ENCODE measurements at places on chromosomes 4 and X. TPM values are rescaled to one million over a fixed set of nuclear protein-coding genes. Genes with fewer than 3 reads are reported as not detected.
A peak's percentile ranks its signal among the peaks of the same experiment; 100 is the strongest.

DNA sequence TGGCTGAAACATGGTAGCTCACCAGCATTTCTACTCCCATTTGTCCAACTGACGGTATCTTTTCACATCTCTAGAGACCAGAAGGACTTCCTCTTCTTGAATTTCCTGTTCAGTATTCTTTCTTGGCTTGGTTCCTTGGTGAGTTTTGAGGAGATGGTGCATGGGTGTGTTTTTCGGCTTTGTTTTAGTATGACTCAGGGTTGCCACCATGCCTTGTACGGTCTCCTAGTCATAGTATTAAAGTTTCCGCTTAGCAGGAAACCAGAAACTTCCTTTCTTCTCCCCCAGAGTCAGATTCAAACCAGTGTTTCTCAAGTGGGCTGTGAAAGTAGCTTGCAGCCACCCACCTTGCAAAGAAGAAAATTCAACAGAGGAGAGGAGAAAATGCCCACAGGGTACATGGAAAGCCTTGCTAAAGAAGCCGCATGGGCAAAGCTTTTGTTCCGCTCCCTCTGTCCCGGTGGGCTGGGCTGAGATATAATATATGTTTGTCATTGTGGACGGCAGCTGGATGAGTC is 5.7 kb downstream of the CD99 start:
- peak; percentile 90 for DNase-seq

DNA sequence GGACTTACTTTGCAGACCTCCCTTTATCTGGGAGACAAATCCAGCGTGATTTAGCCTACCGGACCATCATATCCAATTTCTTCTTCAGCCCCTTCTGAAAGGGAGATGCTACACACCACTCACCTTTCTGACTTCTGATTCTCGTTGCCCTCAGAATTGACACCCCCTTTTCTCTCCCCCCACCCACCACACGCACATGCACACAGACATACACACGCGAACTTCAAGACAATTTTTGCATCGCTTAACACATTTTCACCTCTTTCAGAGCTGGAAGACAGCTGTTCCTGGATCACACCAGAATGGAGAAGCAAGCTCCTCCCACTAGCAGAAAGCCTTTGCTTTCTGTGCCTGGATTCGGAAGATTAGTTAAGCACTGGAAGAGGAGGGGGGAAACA is 1.0 kb upstream of the SNCA start:
- no peak for DNase-seq

DNA sequence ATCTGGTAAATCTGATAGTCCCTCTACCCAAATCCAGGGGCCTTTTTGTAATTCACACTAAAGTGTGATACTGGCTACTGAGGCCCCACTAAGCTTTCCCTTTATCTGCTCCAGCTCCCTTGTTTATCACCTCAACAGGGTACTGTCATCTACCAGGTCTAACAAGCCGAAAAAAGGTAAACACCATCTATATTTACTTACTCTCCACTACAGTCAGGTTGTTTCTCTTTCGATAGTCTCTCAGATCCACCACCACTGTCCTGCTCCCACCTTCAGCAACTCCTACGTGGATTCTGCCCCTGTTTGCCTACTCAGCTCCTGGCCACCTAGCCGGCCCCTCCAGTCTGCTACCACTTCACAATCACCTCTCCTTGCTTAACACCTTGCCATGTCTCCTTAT is 3.3 kb downstream of the ITIH6 start:
- DNase-seq = no peak

DNA sequence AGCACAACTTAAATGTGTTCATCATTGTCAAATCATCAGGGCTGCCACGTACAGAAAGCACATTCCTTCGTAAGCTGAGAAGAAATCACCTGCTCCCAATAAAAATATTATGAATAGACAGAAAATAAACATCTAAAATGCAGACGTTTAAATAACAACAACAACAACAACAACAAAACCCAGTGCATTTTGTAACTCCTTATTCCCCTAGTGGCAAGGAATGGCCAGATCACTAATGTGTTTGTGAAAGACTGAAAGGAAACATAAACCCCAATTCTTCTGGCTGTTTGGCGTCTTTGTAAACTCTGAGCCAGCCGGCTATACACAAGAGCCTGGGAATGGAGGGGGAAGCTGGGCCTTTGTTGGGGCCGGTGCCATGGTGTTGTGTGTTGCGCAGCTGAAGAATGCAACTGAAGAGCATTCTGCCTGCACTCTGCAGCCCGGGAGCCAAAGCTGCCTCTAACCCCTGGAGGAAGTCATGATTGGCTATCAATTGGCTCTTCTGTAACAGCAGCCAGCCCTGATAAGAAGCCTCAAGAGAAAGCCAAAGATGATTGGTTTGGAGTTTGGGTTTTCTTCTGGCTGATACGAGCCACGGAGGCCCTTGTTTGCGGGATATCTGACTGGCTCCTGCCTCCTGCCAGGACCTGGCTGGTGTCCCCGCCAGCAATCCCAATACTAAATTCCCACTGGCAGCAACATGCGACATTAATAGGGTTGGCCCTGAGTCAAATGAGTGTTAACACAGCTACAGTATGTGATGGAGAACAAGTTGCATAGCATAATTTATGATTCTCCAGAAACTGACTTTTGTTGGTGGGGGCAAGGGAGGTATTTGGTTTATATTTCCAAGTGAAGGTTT is 89.7 kb upstream of the TFDP3 start:
- no peak for DNase-seq

- DNase-seq = peak; percentile 83
These were observed 3.2 kb downstream of the EFNB1 start for GRCh38 chrX:68832101-68832416.

DNA sequence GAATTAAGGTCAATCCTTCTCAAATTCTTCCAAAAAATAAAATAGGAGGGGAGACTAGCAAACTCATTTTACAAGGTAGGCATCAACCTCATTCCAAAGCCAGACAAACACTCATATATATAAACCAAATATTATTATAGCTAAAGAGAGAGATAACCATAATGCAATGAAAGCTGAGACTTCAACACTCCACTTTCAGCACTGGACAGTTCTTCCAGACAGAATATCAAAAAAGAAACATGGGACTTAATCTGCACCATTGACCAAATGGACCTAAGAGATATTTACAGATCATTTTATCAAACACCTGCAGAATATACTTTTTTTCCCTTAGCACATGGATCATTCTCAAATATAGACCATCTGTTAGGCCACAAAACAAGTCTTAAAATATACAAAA is 15.5 kb upstream of the EDA2R start:
- no peak for DNase-seq

GRCh38 chr4:46554760-46555465 is 165.0 kb upstream of the GABRA2 start:
- DNase-seq = no peak

- no peak for DNase-seq
These were observed 47.6 kb downstream of the NHSL2 start for GRCh38 chrX:71958281-71958675.

Gene ADRA2C
- total RNA-seq = 0.28 TPM

- no peak for DNase-seq
These were observed 920.1 kb upstream of the TENM3 start for GRCh38 chr4:181323061-181323460.

Gene RIBC1
- 0.36 TPM for total RNA-seq

Gene PCDH7
- 44.1 TPM for total RNA-seq

DNA sequence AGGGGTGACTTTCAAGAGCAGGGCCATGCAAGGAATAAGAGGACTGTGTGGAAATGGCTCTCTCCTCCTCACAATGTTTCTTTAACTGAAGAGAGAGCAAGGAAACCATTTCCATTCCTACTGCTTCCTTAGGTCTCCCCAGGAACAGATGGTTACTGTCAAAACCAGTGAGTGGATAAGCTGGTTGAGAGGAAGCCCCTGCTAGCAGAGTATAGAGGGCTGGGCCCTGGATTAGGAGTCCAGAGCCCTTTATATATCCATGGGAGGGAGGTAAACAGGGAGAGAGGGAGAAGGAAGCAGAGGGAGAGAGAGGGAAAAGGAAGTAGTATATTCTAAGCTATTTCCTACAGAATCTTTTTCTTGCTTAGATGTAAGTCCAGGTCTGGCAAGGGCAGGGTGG is 43.8 kb upstream of the LAS1L start:
- no peak for DNase-seq

GRCh38 chr4:128686810-128687209 is 122.7 kb upstream of the JADE1 start:
- peak; percentile 10 for DNase-seq

GRCh38 chrX:70592091-70592490 is 147.5 kb downstream of the DLG3 start:
- DNase-seq = peak; percentile 63

DNA sequence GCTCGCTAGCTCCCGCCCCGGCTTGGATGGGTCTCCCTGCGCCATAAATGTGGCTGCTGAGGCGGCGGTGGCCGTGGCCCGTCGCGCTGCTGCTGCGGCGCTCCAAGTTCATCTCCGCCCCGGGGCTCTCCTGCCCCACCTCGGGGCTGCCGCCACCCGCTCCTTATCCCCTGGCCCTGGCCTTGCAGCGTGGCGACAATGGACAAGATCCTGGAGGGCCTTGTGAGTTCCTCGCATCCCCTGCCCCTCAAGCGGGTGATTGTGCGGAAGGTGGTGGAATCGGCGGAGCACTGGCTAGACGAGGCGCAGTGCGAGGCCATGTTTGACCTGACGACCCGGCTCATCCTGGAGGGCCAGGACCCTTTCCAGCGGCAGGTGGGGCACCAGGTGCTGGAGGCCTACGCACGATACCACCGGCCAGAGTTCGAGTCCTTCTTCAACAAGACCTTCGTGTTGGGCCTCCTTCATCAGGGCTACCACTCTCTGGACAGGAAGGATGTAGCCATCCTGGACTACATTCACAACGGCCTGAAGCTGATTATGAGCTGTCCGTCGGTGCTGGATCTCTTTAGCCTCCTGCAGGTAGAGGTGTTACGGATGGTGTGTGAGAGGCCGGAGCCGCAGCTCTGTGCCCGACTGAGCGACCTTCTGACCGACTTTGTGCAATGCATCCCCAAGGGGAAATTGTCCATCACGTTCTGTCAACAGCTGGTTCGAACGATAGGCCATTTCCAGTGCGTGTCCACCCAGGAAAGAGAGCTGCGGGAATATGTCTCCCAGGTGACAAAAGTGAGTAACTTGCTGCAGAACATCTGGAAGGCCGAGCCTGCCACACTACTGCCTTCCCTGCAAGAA is 763 bp downstream of the USP38 start:
- peak; percentile 8 for DNase-seq

- no peak for DNase-seq
These were observed 44.2 kb downstream of the MID1IP1 start for GRCh38 chrX:38845426-38845825.

Gene ADGRL3
- total RNA-seq = 2.5 TPM

Gene UGT2B10
- total RNA-seq = not detected

Gene SASH3
- total RNA-seq = not detected

Gene OPN1MW2
- not detected for total RNA-seq

DNA sequence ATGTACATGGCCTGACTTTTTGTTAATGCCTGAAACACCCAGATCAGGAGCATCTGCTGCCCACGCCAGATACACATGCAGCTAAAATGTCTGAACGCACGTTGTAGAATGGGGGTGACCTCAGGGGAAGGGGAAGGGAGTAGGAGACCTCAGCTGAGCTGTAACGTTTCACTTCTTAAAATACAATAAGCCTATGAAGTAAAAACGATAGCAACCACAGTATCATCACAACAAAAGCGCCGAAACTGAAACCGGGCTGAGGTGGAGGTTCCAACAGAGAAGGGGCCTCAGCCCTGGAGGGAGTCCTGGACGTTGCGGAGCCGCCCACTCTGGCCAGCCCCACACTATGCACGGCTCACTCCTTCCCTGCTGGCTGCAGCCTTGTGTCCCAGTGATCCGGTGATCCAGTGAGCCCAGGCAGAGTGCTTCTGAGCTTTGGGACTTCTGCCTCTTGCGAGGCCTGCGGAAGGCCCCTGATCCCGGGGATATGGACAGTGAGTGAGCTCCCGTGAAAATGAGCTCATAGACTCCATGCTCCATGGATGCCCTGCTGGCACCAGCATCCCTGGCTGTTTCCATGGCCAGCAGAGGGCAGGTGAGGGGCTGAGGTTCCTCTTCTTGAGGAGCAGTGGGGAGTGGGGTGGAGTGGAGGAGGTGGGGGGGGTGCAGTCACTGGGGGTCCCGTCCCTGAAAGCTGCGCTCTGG is 52.0 kb downstream of the HMX1 start:
- DNase-seq = no peak

Gene DCAF12L1
- not detected for total RNA-seq

Gene LDOC1
- total RNA-seq = 7.2 TPM

DNA sequence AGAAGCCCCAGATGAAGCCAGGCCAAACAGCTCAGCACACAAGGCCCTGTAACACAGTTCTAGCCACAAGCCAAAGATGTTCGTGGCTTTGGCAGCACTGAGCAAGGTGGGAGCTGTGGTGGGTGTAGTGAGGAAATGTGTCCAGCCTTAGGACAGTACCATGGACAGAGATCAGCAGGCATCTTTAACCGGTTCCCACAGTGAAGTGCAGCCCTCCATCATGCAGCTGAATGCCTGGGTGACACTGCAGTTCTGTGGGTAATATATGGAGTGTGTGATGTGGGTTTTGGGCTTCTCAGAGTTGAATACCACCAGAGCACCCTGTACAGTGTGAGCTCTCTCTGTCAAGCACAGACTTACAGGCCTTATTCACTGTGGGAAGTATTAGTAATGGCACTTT is 6.0 kb upstream of the NEXMIF start:
- DNase-seq = no peak

Gene BTK
- total RNA-seq = not detected

- DNase-seq = no peak
These were observed 442.8 kb upstream of the ZFP42 start for GRCh38 chr4:187552781-187553180.

Gene CCNB3
- 0.18 TPM for total RNA-seq

Gene TREX2
- 0.36 TPM for total RNA-seq

DNA sequence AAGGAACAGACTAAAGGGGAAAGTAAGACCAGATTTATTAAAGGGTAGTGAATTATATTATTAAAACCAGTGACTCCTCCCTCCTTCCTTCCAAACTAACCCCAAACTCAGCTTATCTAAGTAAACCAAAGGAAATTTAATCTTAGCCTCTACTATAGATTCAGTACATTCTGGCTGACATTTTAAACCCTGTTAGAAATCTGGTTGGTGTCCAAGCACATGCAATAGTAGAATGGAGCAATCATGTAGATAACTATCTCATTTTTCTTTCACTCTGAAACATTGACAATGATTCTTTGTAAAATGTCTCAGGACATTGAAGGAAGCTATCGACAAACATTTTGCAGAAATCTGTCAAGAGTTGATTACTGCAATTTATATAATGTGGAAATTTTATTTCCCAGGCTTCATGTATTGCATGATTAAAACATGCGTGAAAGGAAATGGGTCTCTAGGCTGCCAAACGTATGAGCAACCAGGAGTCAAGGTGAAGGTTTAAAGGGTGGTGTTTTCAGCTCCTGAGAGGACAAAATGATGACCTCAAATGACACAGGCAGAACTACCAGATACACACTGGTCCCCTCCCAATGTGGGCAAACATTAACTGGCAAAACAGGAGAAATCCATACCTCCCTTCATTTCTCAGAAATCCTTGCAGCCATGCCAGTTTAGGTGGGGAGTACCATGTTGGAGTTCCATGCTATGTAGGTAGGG is 58.2 kb upstream of the RBM47 start:
- no peak for DNase-seq

Gene P2RY8
- not detected for total RNA-seq

Gene QRFPR
- not detected for total RNA-seq

Measured in IMR-90 (cell line).